ENCODE measurements at places on chromosomes 6 and 20.

DNA sequence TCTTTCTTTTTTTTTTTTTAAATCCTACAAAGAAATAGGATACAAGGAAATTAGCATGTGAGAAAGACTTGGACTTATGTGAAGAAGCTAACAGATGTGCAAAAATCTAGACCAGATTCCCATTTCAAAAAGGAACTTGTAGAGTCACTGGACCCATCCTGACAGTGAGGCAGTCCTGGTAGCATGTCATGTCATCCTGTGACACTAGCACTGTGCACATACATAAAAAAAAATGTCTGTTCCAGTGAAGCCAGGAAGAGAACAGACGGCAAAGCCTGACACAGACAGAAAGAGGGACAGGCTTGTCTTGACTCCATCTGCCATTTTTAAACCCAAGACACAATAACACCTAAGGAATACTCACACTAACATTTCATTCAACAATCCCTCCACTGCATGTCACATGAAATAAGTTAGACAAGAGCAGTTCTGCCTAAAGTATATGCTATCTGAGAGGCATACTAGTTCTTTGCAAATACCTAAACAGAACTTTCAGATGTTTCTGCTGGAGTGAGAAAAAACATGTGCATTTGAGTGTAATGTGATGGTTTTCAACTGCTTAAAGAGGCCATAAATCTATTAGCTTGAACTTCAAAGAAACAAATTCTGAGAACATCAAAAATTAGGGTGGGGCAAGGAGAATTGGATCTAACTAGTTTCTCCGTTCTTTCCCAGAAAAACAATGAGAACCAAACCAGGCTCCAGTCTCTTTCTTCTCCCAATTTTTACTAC lies 159.6 kb downstream of the BACH2 start:
- no peak for DNase-seq

DNA sequence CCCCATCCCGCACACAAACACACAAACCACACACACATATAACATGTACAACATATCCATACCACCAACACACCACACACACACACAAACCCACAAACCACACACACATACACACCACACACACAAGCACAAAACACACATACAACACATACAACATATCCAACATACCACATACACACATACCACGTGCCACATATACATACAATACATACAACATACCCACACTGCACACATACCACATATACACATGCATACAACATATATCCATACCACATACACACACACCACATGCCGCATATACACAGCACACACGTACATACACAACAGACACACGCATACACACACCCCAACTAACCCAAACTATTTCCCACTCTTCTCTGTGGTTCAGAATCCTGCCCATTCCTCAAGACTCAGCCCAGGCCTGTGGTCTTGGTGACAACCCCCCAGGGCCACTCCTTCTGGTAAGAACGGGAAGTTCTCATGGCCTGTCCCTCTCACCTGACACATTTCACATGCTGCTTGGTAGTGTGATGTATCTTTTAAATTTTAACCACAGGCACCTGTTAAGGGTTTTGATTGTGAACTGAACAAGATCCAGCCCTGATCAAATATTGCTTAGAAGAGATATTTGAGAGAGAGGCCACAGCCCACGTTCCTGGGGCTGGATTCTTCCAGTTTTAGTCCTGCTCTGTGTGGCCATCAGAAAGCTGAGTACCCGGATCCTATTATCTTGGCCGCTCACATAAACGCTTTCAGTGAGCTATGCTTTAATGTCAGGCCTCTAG lies 55.9 kb upstream of the KCNK16 start:
- no peak for DNase-seq

DNA sequence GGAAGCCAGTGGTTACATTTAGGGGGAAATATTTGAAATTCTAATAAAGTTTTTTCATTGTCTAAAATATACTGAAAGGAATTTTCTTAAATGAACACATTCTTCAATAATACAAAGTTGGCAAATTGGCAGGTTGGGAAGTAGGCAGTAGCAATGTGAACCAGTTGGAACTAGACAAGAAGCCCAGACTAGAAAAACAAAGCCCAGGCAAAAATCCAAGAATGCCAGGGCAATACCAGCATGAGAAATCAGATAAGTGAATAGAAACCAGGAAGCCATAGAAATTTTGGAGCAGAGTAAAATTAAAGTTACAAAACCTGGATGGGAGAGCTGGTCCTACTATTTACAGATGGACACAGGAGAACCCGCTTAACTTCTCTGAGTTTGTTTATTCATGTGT lies 52.2 kb downstream of the TPBG start:
- no peak for DNase-seq

- DNase-seq: no peak
Measured at GRCh38 chr20:24637087-24637486, 167.7 kb downstream of the SYNDIG1 start.

- DNase-seq: no peak
Measured at GRCh38 chr20:21862259-21862946, 156.9 kb downstream of the PAX1 start.

- no peak for DNase-seq
Measured at GRCh38 chr6:21506126-21506525, 87.4 kb upstream of the SOX4 start.

DNA sequence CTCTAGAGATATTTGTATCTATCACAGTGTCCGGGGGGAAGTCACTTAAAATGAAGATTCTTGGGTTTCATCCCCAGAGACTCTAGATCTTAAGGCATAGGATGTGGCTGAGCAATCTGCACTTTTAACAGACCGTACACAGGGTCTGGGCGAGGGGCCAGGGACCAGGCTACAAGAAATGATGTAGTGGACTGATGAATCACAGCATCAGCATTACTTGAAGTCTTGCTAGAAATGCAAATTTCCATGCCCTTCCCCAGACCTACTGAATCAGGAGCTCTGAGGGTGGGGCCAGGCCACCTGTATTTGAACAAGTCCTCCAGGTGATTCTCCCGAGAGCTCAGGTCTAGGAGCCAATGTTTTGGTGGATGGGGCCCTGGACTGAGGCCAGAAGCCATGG lies 168.4 kb downstream of the DOK5 start:
- no peak for DNase-seq

- DNase-seq: no peak
Measured at GRCh38 chr6:143406673-143407072, 43.8 kb downstream of the ADAT2 start.
